ENCODE measurements at places on chromosomes 3 and 15. TPM values are rescaled to one million over a fixed set of nuclear protein-coding genes. Genes with fewer than 3 reads are reported as not detected.

- DNase-seq, result peak; percentile 96
Measured at GRCh38 chr3:50238549-50239026, 2.6 kb downstream of the GNAI2 start.

DNA sequence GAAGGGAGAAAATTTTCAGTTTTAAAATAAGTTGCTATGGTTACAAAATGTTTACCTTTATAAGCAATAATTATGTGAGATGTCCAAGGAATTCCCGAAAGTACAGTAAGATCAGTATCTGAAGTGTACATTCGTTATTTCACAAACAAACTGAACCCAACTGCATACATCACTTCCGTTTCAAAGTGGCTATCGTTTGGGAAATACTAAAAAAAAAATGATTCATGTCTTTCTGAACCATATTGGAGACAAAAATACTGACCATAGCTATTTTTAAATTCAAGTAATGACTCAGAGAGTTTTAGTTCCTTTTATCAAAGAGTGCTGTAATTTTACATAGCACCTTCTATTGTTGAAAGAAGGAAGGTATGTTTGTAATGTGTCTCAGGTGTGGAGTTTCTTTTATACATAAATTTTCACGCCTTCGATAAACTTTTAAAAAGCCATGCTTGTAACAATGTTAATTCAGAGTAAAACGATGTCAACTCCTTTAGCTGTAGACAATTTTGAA is 8.0 kb upstream of the ANKRD28 start:
- DNase-seq, result no peak

- DNase-seq, result peak; percentile 8
Measured at GRCh38 chr3:183554377-183554776, 1.1 kb downstream of the KLHL6 start.

GXYLT2 gene
- 1.6 TPM for total RNA-seq

GALNT15 gene
- 114 TPM for total RNA-seq
